ENCODE measurements at places on chromosomes 5 and 9.

DNA sequence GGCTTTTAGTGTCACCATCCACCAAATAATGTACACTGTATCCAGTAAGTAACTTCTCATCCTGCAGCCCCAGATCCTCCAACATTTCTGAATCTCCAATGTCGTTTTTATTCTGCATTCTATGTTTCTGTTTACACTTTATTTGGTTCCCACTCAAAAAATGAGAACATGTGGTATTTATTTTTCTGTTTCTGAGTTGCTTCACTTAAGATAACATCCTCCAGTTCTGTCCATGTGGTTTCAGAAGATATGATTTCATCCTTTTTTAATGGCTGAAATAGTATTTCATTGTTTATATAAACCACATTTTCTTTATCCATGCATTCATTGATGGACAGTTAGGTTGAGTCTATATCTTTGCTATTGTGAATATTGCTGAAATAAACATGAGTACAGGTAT, 677.3 kb upstream of the FTMT start:
- DNase-seq, result no peak

DNA sequence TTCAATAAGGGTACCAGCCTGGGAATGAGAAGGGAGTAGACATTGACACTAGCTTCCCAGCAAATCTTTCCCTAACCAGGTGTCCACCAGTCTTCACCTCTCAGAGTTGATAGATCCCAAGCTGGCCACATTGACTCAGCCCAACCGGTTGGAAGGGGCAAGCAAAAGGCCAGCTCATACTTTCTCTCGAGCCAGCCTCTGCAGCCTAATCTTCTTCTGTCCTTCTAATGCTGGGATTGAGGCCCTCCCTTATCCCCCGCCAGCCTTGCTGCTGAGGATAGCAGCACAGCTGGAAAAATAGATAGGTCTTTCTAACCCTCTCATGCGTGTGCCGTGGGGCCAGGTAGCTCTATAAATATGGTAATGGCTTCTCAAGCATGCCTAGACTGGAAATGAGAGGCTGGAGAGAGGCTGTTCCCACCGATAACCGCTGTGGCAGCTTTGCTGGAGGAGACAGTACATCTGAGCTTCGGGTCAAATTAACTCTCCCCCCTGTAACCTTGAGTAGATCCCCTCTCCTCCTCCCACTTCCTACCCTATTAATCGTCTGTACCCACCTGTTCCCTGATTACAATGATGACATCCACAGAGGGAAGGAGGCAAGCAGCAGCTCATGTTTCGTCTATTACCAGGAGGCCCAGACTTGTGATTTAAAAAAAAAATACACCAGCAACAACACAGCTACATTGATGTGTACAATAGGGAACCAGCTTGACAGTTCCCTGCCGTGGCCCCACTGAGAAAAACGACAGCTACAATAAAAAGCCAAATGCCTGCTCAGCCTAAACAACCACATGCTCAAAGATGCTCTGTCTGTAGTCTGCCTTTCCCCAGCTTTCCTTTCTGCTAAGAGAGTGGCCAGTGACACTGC, 219.9 kb upstream of the BRINP1 start:
- DNase-seq, result peak; percentile 33

DNA sequence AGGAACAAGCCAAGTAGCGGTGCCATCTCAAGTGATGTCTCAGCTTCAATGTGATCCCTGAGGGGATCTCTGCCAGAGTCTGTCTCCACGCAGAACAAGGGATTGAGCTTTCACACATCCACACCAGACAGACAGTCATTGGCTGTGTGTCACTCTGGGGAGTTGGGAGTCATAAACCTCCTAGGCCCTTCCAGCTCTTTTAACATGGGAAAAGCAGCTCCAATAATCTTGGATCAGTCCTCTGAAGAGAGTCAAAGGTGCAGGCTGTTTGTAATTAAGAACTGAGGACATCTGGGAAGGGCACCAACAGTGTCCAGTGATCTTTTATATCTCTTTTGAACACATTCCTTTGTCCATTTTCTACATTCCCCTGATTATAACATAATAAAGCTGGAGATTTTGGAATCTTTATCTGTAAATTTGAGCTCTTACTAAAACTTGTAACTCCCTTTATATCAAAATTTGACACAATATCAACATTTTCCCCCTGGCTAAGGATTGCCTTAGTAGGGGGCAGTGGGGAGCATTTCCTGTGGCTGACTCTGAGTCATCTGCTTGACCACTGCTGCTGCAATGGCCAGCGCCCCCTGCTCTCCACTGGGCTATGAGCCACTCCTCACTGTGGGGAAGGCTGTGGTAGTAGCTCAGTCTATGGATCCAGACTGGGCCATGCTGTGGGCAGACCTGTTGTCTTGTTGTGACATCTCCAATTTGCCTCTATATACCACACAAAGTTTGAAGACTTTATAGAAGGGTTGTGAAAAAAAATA, 284.4 kb downstream of the OSTF1 start:
- DNase-seq, result no peak

GRCh38 chr5:132961887-132962286, 1.5 kb downstream of the AFF4 start:
- DNase-seq, result peak; percentile 14

GRCh38 chr9:85897848-85898247, 43.1 kb upstream of the NAA35 start:
- DNase-seq, result no peak

- no peak for DNase-seq
Measured at GRCh38 chr5:15600035-15600434, 100.1 kb downstream of the FBXL7 start.

- DNase-seq, result no peak
Measured at GRCh38 chr5:69136293-69136692, 30.7 kb upstream of the CCNB1 start.

GRCh38 chr9:107536462-107536861, 46.9 kb upstream of the KLF4 start:
- DNase-seq, result no peak

GRCh38 chr5:129177451-129177850, 82.9 kb downstream of the ISOC1 start:
- no peak for DNase-seq

GRCh38 chr9:136682710-136683109, 4.5 kb downstream of the AGPAT2 start:
- no peak for DNase-seq

DNA sequence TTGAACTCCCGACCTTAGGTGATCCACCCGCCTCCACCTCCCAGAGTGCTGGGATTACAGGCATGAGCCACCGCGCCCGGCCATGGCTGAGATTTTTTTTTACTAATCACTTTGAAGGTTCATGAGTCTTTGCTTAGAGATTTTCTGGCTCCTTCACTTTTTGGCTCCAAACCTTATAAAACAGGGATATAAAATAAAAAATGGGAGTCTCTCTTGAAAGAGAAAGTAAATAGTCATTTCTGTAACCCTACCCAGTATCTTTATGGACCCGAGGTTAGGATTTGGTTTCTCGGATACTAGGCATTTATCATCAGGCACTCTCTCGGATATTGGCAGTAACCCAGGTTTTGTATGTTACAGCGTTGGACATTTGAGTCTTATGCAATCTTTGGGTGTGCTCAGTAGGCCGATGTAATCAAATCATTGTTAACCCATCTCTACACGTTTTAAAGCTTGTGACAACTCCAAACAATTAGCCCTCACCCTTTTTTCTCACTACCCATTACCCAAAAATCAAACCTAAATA, 25.3 kb downstream of the STXBP1 start:
- no peak for DNase-seq

DNA sequence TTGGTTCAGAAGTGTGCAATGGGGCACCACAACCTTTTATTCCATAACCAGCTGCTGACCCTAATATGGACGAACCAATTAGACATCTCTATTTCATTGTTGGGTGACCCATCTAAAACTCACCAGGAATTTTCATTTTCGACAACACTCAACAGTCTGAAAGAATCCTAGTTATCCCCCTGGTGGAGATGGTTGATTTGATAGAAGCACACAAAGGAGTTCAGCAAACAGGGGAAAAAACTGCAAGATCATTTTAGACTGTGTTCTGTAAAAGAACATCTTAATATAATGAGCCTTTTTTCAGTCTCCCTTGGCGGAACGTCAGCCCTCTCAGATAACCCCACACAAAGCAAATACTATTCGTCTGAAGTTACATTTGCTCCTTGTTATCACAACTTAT, 367.4 kb downstream of the KIAA0825 start:
- no peak for DNase-seq

DNA sequence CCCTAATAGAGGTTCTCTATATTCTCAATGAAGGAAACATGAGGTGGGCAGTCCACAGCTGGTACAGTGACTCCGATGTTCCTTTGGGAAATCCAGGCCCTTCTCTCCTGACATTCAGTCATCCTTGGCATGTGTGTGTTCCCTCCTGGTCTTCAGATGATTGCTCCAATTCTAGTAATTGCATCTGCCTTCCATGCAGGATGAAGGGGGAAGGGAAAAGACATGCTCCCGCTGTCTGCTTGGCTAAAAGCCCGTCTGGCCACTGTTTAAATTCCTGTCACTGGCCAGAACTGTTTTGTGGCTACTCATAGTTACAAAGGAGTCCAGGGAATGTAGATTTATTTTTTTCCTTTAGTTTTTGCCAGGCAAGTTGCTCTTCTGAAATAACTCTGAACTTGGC, 65.0 kb downstream of the MAST4 start:
- DNase-seq, result no peak

DNA sequence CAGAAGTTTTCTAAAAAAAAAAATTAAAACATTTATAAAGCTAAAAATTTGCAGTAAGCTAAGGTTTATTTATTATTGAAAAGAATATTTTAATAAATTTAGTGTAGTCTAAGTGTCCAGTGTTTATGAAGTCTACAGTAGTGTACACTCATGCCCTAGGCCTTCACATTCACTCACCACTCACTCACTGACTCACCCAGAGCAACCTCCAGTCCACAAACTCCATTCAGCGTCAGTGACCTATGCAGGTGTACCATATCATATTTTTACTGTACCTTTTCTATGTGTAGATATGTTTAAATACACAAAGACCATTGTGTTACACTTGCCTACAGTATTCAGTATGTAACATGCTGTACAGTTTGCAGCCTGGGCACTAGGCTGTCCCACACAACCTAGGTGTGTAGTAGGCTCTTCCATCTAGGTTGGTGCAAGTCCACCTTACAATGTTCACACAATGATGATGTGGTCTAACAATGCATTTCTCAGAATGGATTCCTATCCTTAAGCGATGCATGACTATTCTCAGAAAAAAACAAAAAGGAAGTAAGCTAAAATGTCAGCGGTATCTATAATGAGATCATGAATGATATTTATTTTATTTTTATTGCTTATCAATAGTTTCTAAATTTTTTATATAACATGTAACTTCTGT, 336.7 kb downstream of the AGTPBP1 start:
- no peak for DNase-seq

Data from left renal pelvis (tissue), 4 donors.